HS-27A (cell line): ENCODE measurements at places on chromosomes 7 and 10.
A peak's percentile ranks its signal among the peaks of the same experiment; 100 is the strongest.

DNA sequence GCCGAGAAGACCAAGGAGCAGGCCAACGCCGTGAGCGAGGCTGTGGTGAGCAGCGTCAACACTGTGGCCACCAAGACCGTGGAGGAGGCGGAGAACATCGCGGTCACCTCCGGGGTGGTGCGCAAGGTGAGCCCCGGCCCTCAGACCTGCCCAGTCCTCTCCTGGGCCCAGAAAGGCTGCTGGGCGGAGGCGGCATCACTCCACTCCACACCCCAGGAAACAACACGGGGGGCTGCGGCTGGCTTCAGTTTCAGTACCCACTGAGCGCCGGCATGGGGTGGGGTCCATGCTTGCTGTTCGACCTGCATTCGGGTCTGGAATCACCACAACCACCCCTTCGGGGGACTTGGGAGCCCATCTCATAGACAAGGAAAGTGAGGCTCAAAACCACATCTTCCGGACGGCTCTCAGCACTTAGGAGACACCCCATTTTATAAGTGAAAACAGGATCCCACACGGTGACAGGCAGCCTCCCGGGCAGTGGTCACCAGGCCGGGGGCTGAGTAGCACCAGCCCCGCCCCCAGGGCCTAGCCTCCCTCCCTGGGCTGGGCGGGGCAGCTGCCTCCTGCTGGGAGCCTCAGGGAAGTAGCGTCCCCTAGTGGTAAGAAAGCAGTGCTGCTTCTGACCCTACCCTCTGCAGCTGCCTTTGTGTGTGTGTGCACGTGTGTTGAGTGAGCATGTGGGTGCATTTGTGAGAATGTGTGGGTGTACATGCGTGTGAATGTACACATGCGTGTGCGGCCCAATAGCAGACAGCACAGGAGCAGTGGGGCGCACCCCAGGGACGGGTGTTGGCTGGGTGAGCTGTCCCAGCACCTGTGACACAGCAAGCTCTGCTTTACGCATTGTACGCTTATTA, 1.8 kb downstream of the SNCG start:
- no peak for DNase-seq

DNA sequence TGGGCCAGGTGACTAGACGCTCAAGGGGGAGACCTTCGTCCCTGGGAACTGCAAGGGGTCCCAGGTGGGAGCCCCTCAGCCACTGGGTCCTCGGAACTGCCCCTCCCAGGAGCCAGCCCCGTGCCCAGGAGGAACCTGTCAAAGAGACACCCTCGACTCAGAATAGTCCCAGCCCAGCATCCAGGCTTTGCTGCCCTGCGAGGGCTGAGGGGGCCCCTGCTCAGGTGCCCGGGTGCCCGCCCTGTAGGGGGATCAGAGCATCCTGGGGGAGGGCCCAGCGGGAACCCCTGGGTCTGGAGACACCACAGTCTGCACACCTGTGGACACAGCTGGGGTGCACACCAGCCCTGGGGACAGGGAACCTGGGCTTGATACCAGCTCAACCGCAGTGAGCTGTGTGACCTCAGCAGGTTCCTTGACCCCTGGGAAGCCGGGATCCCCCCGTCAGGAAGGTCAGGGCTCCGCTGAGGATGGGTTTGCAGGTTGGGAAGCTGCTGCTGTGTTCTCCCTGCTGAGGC, 407 bp downstream of the ELN start:
- DNase-seq: no peak

GRCh38 chr10:91799612-91799975, 1.4 kb downstream of the TNKS2 start:
- DNase-seq: no peak

- DNase-seq: no peak
These were observed 301.7 kb downstream of the TCERG1L start for GRCh38 chr10:131009791-131010190.

DNA sequence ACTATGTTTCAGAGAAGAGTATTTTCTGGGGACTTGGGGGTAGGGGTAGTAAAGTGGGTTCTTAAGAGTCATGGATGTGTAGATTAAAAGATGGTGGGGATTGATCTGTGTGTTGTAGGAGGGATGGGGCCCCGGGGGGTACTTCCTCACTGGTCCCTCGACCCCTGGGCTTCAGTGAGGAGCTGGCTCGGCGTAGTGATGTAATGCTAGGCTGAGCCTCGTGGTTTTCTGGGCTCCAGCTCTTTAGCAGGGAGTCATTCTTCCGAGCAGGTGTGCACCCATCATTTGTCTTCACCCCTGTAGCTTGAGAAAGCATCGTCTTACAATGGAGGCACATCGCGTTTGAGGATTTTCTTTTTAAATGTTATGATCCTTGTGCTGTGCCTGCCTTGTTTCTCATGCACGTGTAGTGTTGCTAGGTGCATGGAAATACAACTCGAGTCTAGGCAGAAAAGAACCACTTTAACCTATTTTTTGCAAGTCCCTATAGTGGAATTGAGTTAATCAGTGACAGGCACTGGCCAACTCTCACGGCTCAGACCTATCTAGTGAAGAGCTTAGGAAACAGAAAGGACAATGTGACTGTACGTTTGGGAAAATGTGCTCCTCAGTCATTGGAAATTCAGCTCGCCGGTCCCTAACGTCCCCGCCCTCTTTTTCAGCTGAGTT, 106.1 kb upstream of the BTBD16 start:
- no peak for DNase-seq

DNA sequence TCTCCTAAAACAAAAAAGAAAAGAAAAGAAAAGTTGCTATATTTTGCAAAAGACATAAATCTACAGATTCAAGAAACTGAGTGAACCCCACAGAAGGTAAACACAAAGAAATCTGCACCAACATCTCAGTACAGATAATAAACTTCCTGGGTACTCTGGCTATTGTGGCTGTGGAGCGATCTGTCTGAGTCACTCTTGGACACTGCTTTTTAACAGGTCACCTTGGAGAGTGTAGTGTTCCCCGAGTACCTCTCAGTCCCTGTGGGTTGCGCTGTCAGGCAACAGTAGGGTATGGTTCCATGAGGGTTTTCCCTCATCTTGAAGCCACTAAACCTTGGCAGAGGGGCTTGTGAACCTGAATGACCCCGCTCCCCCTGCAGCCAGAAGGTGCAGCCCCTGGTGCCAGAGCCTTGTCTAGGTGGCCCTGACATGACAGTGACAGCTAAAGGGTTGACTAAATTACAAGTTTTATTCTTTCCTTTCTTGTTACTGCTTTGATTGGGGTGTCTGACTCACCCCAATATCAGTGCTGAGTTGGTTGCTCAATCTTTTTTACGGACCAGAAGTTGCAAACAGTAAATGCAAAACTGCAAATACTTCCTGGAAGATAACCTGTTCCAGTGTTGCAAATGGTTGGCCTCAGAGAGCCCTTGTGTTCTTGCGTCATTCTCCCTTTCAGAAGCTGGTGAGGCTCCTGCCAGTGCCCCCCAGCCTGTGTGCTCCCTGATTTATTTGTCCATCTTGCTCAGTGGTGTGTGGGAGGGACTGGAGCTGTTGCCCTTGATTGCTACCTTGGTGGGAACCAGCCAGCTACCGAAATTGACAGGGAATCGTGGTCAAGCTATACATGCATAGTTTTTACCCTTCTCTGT, 30.6 kb downstream of the POR start:
- no peak for DNase-seq

DNA sequence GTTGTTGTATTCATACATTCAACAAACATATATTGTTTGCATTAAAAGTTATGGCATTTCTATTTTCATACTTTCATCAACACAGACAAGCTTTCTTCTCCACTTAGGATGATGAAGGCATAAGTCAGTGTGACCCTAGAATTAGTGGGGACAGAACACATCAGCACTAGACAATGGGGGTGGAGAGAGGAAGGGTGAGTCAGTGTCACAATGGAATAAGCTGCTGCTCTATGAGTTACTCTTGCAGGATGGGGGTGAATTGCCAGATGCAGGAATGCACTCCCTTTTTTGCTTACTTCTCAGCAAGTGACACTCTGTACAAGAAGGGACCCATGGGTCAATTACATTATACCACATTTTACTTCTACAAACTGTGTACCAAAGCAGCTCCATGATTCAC, 74.0 kb downstream of the DGKI start:
- DNase-seq: peak; percentile 42

GRCh38 chr10:8306685-8307364, 252.3 kb downstream of the GATA3 start:
- DNase-seq: peak; percentile 66

- no peak for DNase-seq
These were observed 12.1 kb downstream of the ZNF282 start for GRCh38 chr7:149207324-149208035.
